Liver (tissue), 10 donors: ENCODE measurements at places on chromosomes 6 and 20. TPM values are rescaled to one million over a fixed set of nuclear protein-coding genes. Genes with fewer than 3 reads are reported as not detected.
A peak's percentile ranks its signal among the peaks of the same experiment; 100 is the strongest.

GRCh38 chr20:58243653-58244410 lies 15.4 kb upstream of the ANKRD60 start:
- no peak for DNase-seq

DNA sequence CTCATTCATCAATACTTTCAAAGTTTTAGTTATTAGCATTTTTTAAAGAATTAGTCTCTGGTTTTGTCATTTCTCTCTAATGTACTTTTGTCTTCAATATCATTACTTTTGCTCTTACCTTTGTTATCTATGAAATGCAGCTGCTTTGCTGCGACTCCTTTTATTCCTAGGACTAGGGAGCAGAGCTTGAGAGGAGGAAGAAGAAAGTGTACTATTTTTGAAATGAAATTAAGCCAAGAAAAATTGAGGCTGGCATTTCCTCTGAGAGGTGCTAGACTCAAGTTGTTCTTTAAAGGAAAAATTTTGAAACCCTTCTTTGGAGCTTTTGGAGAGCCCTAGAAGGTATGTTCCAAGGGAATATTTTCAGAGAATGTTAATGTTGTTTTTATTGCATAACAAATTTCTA lies 48.3 kb upstream of the MRAP2 start:
- DNase-seq, result no peak

- DNase-seq, result no peak
Measured at GRCh38 chr6:11364971-11365397, 132.5 kb upstream of the NEDD9 start.

DNA sequence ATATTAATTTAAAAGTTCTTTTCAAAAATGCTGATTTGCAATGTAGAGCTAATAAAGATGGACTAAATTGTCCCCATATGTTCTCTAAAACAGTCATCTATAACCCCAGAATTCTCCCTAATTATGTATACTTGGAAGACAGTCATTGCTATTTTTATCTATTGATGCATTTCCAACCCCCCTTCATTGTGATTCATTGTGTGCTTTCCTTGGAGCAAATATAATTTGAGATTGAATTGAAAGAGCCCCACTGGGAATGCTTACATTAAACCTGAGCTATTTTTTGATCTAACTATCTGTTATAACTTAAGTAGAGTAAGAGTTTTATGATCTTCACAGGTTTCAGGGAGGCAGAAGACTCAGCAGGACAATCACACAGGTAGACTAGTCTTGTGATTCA lies 73.7 kb upstream of the PTCHD4 start:
- DNase-seq, result no peak

GRCh38 chr20:59920944-59921343 lies 12.5 kb downstream of the SYCP2 start:
- DNase-seq, result no peak

DNA sequence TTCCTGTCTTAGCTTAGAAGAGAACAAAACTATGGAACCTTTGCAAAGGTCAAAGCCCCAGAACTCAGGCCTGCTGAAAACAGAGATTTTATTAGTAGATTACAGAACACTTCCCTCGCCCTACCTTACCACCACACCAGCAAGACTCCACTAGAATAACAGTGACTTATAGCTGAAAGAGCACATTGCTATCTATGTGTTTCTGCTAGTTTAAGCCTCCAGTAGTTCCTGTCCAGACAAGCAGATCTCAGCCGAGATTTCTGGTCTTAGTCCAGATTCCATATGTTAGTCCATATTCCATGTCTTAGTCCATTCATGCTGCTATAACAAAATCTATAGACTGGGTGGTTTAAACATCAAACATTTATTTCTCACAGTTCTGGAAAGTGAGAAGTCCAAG lies 412.3 kb upstream of the ID4 start:
- no peak for DNase-seq

DNA sequence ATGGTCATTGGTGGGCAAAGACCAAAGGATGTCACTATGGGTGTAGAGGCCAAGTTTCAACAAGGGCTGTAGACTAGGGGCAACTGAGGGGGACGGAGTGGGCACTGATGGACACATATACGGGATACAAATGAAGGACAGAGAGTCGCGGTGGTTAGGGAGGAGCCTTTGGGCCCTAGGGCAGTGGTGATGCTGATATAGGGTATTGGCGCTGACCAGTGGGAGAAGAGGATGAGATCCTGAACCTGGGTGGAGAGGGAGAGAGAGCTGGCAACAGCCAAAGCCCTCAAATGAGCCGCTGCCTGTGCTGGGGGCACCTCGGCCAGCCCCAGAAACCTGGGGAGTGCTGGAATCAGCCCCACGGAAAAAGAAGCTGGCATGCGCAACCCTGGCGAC lies 1.6 kb downstream of the CDH22 start:
- no peak for DNase-seq

GRCh38 chr20:41304424-41305079 lies 13.0 kb downstream of the ZHX3 start:
- DNase-seq, result no peak

GRCh38 chr6:168162366-168162765 lies 83.4 kb upstream of the FRMD1 start:
- DNase-seq, result peak; percentile 14

DNA sequence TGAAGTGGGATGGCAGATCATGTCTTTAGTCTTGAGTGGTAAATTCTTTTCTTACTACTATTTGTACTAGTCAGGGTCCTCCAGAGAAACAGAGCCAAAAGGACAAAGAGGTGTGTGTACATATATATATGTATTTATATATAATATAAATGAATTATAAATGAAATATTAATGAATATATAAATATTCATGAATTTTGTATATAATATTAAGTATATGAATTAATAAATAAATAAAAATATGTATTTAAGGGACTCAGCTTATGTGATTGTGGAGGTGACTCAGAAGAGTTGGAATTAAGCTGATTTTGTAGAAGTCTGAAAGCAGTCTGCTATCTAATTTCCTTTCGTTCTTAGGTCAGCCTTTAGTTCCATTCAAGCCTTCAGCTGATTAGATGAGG lies 265.3 kb upstream of the MMS22L start:
- no peak for DNase-seq

DNA sequence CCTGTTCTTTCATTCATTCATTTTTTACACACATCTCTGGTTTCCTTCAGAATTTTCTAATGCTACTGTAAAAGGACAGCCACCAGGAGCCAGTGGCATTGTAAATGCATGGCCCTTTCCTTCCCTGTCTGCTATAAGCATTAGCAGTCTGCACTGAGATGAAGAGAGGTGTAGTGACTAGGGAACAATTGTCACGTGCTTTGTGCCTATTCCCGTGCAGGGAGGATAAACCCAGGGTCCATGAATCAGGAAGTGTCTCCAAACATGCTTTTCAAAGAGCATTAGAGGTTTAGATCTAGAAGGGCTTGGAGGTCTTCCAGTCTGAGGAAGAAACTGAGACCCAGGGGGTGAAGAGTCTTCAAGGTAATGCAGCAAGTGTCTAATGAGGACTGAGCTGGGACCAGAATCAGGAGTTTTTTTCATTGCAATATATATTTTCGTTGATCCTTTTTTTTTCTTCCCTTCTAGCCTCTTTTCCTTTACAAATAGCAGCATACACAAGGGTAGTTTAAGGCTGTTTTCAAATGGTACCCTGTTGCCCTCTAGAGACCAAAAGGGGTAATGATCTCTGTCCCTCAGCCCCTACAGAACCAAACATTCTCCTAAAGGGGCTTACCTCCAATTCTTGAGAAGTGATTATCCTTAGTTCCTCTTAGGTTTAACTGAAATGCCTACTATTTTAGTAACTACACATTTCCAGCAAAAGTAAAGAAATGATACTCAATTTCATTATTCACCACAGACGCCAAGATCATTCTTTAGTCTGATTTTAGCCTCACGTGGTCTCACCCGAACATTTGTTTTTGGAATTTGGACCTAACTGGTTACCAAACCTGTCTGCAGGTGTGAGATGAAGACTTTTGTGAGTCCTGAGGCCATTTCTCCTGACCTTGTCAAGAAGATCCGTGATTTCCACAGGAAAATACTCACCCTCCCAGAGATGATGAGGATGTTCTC lies 6.6 kb downstream of the TRIM15 start:
- DNase-seq, result no peak

- DNase-seq, result no peak
Measured at GRCh38 chr6:144729502-144729901, 444.4 kb downstream of the UTRN start.

GRCh38 chr20:35704514-35705261 lies 5.5 kb downstream of the ROMO1 start:
- no peak for DNase-seq

DNA sequence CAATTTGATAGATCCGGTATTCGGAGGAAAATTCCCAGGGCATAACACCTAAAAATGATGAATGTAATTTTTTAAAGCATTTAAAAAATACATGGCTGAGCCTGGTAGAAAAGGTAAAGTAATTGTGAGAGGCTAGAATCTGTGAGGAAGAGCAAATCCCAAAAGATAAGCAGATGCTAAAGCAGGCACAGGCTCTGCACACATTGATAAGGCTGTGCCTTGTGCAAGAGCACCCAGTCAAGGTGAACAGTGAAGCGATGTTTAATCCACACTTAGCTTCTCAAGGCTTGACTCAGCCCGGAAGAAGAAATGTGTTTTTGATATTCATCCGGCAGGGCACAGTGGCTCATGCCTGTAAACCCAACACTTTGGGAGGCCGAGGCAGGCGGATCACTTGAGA lies 5.1 kb upstream of the EPB41L2 start:
- no peak for DNase-seq

GRCh38 chr6:82467338-82467737 lies 103.7 kb downstream of the TPBG start:
- DNase-seq, result no peak

DNA sequence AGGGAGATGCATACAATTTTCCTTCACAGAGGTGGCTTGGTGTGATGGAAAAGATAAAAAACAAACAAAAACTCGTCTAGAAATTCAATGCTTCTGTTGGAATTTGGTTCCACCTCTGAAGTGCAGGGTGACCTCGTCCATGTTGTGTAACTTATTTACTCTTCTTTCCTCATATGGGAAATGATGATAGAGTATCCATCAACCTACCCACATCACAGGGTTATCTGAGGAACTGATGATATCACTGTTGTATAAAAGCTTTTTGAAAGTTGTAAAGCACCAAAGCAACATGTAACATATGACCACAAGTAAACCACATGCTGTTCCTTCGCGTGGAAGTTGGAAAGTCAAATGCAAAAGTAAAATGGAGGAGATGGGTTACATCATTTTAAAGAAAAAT lies 212.0 kb upstream of the SGK1 start:
- no peak for DNase-seq

- no peak for DNase-seq
Measured at GRCh38 chr6:41541364-41541763, 4.8 kb upstream of the FOXP4 start.

DNA sequence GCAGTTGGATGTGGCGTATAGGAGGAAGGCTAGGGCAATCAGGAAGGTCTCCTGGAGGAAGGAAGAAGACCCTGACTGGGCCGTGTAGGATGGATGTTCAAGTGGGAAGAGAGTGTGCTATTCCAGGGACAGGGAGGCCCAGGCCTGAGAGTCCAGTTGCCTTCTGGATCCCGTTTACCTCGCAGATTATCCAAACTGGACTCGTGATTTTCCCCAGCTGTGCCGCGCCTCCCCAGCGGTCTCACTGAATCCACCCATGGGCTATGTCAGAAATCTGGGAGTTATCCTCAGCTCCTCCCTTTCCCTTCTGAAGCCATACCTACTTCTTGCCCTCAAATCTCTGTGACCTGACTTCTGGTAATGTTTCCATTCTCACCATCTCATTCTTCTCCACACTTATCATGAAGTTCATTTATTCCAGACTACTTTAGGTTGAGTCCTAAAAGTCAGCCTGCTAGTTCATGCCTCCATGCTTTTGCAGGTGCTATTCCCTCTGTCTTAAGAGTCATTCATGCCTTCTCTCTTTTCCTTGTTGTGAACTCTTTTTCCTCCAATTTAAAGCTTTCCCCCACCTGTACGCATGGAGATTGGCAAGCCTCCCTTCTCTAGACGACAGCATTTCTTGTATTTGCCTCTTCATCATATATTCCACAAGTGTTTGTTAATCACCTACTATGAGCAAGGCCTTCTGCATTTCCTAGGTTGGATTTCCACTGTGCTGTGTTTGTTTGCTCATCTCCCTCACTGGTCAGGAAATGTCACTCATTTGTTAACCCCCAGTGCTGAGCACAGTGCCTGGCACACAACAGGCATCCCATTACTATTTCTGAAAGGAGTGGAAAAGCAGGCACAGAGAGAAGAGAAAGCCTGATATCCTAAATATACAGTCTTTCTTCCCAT lies 2.7 kb downstream of the SDCBP2 start:
- DNase-seq, result peak; percentile 26

GRCh38 chr20:17709361-17710293 lies 9.9 kb downstream of the BANF2 start:
- no peak for DNase-seq

DNA sequence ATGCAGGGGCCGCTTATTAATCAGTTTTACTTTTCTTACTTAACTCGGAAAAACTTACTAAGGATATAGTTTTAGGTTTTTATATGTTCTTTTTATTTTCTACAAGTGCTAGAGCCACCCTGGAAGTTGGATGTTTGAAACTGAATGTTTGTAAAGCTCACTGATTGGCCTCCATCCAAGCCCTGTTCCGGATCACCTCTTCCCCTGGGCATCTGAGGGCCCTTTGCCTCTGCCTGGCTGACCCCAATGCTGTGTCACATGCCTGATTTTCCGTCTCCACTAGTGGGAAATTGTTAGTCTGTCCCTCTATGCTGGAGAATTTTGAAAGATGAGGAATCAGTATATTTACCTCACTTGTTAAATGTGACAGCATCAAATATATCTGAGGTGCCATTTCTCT lies 79.3 kb downstream of the SLC35F1 start:
- DNase-seq, result no peak

DNA sequence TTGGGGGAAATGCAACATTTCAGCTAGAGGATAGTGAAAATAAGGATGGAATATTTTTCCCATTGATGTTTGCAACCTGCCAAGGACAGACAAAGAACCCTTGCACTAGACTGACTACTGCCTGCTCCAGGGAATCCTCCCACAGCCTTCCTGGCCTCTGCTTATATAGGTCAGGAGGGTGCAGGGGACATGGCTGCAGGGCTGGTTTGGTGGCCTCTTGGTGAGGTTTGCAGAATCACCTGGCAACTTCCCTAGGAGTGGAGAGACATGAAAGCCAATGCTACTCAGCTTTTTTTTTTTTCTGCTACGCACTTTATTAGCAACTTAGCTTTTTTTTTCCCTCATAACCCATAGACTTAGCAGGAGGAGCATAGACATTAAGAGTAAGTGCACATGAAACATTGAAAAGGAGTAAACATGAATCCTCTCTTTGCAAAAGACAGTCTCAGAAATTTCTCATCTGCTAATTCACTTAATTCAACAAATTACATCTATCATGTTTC lies 39.8 kb upstream of the CDYL start:
- DNase-seq, result no peak

HLA-DMA gene
- 7.8 TPM for total RNA-seq

TRIM31 gene
- 0.79 TPM for total RNA-seq

EYS gene
- total RNA-seq, result 0.08 TPM

SLC22A1 gene
- 407 TPM for total RNA-seq

TRIM15 gene
- total RNA-seq, result 1.6 TPM

SRF gene
- 11.7 TPM for total RNA-seq

ARHGAP40 gene
- total RNA-seq, result 0.08 TPM
